ENCODE measurements at places on chromosomes 11 and 22. TPM values are rescaled to one million over a fixed set of nuclear protein-coding genes. Genes with fewer than 3 reads are reported as not detected.

GRCh38 chr22:35150183-35151107 is 84.5 kb downstream of the ISX start:
- DNase-seq: no peak

DNA sequence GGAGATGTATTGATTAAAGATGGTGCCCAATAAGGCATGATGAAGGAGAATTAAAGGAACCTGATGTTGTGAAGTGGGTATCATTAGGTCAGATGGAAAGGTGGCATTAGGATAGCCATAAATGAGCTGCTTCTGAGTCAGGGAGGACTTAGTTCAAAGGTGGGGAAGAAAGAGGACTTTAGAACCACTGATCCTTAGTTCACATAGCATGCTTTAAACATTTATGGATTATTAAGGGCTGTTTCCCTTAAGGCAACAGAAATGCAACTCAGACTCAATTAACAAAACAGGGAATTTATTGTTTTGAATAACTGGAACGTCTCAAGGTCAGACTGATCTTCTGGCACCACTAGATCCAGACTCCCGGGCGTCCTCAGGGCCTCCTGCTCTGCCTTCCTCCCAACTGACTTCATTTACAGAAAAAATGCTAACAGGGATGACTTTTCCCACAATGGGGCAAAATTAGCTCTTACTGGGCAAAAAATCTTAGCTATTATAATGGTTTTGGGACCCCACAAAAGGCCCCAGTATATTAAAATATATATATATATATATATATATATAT is 1526.0 kb downstream of the TBC1D22A start:
- no peak for DNase-seq

DNA sequence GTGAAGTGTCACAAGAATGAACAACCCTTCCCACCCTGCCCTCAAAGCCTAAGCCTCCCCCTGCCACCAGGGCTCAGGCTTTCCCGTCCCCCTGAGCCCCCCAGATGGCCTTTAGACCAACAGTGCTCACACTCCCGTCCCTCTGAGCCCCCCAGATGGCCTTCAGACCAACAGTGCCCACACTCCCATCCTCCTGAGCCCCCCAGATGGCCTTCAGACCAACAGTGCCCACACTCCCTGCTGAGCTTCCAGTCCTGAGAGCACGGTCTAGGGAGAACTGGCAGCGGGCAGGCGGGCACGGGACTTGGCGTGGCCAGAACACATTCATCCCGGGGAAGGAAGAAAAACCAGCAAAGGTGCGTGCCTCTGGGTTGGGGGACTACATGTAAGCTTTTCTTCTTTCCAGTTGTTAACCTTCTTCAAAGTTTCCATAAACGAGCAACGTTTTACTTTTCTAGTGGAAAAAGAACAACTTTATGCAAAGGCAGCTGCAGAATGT is 2.5 kb downstream of the MRGPRG start:
- DNase-seq: peak; percentile 59

- no peak for DNase-seq
Observed at GRCh38 chr11:78253797-78254196, 65.1 kb downstream of the USP35 start.

DNA sequence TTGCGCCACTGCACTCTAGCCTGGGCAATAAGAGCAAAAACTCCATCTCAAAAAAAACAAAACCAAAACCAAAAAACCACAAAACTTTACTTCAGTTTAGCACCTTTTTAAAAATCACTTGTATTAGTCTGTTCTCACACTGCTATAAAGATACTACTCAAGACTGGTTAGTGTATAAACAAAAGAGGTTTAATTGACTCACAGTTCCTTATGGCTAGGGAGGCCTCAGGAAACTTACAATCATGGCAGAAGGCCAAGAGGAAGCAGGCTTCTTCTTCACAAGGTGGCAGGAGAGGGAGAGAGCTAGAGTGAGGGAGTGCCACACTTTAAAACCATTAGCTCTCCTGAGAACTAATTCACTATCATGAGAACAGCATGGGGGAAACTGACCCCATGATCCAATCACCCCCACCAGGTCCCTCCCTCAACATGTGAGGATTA is 261.3 kb downstream of the TMEM135 start:
- DNase-seq: no peak

DNA sequence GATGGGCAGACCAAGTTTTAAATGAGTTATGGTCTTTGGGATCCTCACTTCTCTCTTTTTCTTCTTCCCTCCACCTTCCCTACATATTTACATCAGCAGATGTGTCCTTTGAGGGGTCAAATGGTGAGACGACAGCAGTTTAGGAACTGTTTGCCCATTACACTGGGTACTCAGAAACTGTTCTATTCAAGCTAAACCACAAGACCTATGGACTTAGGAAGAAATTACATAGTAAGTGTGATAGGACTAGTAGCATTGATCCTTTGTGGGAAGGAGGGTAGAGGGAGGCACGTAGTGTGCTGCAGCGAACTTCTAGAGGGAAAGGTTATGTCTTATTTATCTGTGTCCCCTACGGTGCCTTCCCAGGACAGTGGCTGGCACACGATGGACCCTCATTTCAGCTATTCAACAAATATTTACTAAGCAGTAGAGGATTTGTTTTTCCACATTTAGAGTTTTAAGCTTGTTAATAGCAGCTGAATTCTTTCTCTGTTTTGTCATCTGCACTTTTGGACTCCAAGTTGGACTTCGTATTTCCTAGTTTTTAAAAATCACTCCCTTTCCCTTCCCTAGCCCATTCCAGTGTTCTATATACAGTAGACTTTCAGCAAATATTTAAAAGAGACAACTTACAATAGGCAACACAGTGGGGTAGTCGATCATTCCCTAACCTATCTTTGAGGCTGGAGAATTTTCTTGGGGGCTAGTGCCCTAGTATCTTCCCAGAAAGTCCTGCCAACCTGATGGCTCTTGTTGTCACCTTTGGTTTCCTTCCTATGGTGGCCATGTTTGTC is 13.9 kb downstream of the FZD4 start:
- no peak for DNase-seq

DNA sequence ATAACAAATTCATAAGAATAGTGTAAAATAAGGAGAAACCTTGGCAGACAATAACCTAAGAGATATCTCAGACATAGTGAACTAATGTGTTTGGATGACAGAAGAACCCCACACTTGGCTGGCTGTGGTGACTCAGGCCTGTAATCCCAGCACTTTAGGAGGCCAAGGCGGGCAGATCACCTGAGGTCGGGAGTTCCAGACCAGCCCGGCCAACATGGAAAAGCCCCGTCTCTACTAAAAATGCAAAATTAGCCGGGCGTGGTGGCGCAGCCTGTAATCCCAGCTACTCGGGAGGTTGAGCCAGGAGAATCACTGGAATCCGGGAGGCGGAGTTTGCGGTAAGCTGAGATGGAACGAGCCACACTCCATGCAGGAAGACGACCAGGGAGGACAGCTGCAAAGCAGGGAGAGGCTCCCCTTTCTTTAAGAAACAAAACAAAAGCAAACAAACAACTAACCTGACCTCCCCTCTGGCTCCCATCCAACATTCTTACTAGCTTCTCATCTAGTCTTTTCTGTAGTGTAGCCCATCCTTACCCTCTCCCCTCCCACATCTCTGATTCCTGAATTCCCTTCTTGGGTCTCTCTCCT is 84.2 kb downstream of the ZNF280B start:
- no peak for DNase-seq

- DNase-seq: peak; percentile 93
Observed at GRCh38 chr22:42270510-42271190, at the start of gene TCF20. Gene TCF20, minus strand, starts transcription at chr22:42270653. Its CDS starts 55,348 bp downstream, at chr22:42215305.

DNA sequence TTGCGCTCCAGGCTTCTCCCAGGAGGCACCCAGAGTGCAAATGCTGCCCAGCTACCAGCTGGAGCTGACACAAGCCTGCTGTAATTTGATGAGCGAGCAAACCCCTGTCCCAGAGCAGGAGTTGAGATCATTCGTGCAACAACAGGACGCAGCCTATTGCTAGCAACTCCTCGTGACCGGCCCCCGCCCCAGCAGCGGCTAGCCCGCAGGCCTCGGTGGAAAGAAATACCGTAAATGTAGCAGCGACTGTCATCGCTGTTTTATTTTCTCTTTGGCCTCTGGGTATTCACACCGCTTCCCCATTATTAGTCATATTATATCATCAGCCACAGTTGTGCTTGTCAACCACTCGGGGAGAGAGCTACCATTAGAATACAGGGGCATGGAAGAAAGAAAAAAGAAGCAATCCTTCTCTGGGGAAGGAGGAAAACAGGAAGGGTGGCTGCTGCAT is 59.2 kb upstream of the ATXN10 start:
- DNase-seq: peak; percentile 89

- peak; percentile 94 for DNase-seq
Observed at GRCh38 chr11:121722431-121723245, 269.9 kb upstream of the SORL1-AS1 start.

GRCh38 chr22:37601203-37601539 is 7.5 kb upstream of the GGA1 start:
- DNase-seq: no peak

- no peak for DNase-seq
Observed at GRCh38 chr11:100735949-100736675, 49.0 kb downstream of the ARHGAP42 start.

The CCDC81 gene
- 9.8 TPM for total RNA-seq

The TSGA10IP gene
- not detected for total RNA-seq

The SLC22A9 gene
- total RNA-seq: not detected

The LRRC51 gene
- 6.0 TPM for total RNA-seq

The OR51B2 gene
- total RNA-seq: not detected

The NXPE4 gene
- not detected for total RNA-seq

The PANX3 gene
- total RNA-seq: not detected
